Glutamatergic neuron (in vitro differentiated cells): ENCODE measurements at places on chromosomes 7 and 10. TPM values are rescaled to one million over a fixed set of nuclear protein-coding genes. Genes with fewer than 3 reads are reported as not detected.

- peak; percentile 24 for DNase-seq
Observed at GRCh38 chr10:22253580-22253882, 35.7 kb upstream of the EBLN1 start.

GRCh38 chr10:2556883-2557282, 510.5 kb upstream of the PFKP start:
- no peak for DNase-seq

EPHA1 gene
- total RNA-seq = 4.7 TPM

DNA sequence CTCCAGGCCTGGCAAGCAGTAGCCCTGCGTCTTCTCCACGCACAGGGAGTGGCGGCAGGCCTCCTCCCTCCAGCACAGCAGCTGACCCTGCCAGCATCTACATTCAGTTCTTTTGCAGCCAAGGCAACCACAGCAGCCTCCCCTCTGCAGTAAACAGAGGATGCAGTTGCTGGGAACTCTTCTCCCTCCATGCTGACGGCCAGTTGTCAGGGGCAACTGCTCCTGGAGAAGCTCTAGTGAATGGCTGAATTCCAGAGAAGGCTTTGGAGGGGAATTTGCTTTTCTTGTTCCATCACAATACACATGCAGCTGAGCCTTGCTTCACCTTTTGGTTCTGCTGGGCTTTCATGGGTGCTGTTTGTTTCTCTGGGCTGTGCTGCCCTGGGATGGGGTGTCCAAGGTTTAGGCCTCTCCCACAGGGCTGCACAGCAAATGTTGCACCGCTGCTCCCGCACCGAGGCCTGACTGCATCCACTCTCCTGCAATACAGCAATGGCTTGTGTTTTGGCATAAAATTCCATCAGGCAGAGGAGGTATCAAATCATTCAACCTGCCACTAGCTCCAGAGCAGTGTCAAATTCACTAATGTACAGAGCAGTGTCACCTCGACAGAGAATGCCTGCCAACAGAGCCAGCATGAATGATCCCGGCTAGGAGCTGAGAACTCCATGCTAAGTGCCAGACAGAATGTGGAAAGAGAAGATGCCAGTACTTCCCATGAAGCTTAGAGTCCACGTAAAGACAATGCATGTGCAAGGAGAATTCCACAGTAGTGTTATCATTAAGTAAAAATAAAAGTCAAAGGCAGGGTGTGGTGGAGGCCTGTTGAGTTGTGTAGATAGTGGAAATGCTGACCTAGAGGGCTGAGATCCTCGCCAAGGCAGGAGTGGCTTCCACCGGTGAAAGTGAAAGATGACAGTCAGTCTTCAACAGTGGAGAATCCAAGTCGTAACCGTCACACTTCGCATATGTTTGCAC, 399.6 kb downstream of the DPP6 start:
- no peak for DNase-seq

DNA sequence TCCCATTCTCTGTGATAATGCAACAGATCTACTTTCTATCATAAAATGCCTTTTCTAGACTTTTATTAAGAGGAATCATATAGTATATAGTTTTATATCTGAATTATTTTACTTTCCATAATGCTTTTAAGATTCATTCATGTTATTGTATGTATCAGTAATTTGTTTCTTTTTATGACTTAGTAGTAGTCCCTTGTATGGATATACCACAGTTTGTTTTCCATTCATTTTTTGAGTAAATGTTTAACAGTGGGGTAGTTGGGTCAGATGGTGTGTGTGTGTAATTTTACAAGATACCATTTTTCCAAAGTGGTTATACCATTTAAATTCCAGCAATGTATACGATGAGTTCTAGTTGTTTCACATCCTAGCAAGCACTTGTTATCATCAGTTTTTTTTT, 10.4 kb downstream of the PIK3CG start:
- DNase-seq = no peak

DNA sequence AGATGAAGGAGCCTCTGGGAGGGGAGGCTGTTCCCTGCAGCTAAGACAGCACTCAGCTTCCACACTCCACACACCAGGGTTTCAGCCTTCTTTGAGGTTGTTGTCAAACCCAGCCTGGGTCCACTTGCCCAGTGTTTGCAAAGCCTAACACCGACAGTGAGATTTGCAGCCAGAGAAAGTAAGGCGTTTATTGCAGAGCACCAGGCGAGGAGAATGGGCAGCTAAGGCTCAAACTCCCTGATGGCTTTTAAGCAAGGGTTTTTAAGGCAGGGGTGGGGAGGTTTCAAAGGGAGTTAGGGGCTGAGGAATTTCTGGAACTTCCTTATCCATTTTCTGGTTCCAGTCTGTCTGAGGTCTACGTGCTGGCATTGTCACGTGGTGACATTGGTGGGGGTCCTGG, 4.7 kb upstream of the ZNF775 start:
- no peak for DNase-seq

GRCh38 chr7:123580406-123581161, 21.0 kb upstream of the ASB15 start:
- DNase-seq = no peak

- DNase-seq = no peak
Observed at GRCh38 chr10:61901829-61902444, 438 bp downstream of the ARID5B start.

DNA sequence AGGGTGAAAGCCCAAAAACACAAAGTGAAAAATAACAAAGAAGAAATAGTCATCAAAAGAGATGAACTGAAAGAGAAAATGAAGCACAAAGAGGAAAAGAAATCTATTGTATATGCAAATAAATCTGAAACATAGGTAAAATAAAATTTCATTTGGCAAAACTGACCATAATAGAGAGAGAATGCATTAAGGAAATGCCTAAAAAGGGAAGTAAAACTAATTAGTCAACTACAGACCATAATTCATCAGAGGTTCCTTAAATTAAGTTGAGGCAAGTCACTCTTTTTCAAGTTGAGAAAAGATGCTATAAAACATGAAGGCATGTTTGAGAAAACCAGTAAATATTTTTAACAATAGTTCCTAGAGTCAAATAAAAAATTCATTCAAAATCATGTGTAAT, 233.3 kb downstream of the LRRN3 start:
- no peak for DNase-seq

GRCh38 chr10:90148116-90148855, 446.9 kb downstream of the KIF20B start:
- no peak for DNase-seq

CFTR gene
- total RNA-seq = not detected

CAMK2B gene
- total RNA-seq = 55.1 TPM

- no peak for DNase-seq
Observed at GRCh38 chr7:6622134-6622710, 6.8 kb downstream of the ZNF853 start.

DNA sequence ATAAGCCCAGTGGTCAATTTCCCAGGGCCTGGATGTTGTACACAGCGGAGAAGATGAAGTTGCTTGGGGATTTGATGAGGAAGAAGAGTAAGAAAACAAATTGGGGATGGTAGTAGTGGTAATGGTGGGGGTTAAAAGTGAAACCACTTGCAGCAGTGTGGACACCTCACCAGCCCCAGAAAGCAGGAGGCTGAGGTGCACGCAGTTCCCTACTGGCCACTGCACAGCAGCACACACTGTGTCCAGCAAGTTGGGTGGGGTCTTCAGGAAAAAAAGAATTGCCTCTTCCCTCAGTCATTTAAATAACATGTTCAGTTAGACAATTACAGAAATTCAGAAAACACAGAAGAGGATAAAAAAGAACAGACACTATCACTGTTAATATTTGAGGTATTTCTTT, 96.6 kb downstream of the TAX1BP1 start:
- no peak for DNase-seq

GRID2IP gene
- 0.66 TPM for total RNA-seq

DNA sequence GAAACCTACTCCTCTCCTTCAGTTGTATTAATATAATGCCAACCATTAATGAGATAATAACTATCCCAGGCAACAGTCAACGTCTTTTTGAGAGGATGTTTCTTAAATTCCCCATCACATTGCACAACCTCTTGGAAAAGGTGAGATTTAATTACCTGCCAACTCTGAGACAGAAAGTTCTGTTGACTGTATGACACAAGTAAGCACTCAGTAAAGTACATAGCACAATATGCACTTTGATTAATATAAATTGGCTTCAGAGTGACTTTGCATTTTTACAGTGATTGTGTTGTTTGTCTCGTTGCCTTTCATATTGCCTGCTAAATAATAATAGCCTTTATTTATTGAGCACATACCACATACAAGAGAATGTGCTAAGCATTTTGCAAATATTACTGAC, 46.7 kb downstream of the CAV1 start:
- no peak for DNase-seq

DNA sequence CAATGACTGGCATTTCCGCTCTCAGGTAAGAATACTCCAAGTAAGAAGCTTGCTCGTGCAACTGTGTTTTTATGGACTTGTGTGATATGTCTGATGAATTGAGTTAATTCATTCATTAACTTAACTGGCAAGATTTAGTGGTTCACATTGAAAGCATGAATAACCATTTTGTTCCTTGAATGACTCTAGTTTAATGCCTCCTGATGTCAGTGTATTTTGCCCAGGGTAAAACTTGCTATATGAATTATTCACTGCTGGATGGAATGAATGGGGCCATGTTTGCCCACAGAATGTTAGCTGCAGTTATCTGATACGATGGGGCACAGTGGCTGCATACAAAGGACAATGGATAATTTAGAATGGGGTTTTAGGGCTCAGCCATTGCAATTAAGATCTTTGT, 124.1 kb downstream of the ZNF365 start:
- DNase-seq = no peak

CUBN gene
- 0.32 TPM for total RNA-seq

GRCh38 chr10:30072068-30072467, 12.7 kb upstream of the JCAD start:
- no peak for DNase-seq

MTERF1 gene
- 17.0 TPM for total RNA-seq

DNA sequence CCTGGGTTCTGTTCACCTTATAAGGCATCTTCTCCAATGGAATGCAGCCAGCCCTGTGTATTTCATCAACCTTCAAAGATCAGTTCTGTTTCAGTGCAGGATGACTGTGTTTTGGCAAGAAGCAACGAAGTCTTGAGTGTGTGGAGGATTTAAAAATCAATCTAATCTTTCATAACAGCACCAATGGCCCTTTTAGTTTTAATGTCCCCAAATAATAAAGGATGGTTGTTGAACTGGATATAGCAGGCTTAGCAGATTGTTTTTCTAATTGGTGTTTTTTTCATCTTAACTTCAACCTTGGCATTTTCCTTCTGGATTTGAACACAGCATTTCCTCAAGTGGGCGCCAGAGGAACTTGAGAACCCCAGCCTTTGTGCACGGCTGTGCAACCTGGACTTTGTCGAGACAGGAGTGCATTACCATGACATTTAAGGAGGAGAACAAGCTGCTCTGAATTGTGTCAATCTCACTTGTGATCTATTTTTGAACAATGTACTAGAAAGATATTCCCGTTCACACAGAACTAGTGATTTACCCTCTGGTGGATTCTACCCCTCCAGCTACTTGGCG, 313.3 kb upstream of the AKR1E2 start:
- DNase-seq = peak; percentile 48

MKX gene
- 0.42 TPM for total RNA-seq

LRRN3 gene
- 6.3 TPM for total RNA-seq

DNA sequence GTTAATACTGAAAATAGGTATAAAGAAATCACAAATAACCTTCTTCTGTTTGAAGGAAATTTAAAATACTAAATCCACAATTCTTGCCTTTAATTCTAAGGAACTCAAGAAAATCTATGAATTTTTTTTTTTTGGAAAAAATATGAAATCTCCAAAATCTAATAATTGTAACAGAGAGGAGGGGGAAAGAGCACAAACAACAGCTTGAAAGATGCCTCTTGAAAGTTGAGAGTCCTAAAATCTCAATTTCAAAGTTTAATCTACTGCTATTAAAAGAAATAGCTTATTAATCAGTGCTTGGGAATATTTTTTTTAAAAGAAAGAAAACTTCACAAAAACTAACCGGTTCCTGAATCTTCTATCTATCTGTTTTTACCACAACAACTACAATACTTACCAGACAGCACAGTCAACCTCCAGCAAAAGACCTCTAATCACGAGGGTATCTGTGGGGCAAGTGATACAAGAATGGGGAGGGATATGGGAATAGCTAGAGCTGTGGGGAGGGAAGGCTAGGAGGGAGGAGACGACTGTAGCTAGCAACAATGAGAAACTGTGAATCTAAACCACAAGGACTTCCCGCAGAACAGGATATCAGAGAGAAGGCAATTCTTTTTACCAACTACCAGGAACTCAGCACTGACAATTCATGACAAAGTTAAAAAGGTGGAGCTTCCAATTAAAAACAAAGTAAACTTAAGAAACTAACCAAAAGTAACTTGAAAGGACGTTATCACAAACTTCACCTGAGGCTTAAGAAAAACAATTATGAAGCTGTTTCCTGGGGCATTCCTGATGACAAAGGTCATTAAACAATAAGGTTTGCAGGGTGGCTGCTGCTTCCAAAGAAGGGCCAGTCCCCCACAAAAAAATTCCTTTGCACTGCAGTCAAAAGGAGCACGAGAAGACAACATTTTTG, at the start of gene USP54:
Gene USP54, minus strand, starts transcription at position 462 of the 919 bp plus-strand sequence. CDS start 15,684 bp downstream, outside the sequence.
- DNase-seq = no peak

- DNase-seq = peak; percentile 74
Observed at GRCh38 chr7:132398253-132398925, 177.9 kb downstream of the PLXNA4 start.

DNA sequence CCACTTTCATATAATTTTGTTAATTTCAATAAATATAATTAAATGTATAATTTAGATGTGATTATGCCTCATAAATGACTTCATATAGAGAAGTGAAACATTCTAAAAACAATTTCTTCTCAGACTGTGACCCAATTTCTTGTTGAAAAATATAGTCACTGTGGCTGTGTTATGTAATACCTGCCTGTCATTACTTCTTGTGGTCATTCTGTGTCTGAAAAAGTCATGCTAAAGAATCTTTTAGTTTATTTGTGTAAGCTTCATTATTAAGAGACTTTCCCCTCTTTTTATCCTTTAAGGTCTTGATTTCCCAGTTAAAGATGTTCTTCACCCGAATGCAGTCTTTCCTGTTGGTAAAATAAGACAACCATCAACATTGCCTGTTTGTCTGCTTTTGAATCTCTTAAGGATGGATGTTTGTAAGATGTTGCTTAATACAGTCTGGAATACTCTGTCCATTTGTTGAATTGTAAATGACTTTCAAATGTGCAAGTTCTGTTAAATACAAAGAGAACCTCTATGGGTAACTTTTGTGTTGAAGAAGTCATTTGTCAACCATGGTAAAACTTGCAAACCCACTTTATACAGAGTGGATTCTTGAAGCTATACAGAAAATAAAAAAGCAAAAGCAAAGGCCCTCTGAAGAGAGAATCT, 16.0 kb downstream of the KAT6B start:
- DNase-seq = no peak
